Omental fat pad (tissue), 4 donors: ENCODE measurements at places on chromosomes 1 and 21.

- no peak for DNase-seq
These were observed 71.9 kb downstream of the CEP350 start for GRCh38 chr1:180026556-180026955.

DNA sequence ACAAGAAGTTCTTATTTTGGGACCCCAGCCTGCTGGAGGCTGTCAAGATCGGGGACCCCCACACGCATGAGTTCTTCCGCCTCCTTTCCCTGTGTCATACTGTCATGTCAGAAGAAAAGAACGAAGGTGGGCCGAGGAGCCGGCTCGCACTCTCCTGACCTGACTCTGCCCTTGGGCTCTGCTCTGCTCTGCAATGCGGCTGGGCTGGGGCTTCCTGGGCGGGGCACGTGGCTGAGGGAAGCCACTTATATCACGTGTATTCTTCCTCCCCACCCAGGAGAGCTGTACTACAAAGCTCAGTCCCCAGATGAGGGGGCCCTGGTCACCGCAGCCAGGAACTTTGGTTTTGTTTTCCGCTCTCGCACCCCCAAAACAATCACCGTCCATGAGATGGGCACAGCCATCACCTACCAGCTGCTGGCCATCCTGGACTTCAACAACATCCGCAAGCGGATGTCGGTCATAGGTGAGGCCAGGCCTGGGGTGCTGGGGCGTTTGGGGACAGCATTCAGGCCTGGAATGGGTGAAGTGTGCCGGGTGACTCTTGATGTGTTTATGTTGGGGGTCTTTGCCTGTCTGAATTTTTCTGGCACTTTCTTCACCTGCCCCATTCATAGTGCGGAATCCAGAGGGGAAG lies 17.6 kb downstream of the ATP8B2 start:
- no peak for DNase-seq

- no peak for DNase-seq
These were observed 23.3 kb upstream of the PTGFRN start for GRCh38 chr1:116886291-116886878.

- no peak for DNase-seq
These were observed 36.9 kb downstream of the MACO1 start for GRCh38 chr1:25467616-25468015.

DNA sequence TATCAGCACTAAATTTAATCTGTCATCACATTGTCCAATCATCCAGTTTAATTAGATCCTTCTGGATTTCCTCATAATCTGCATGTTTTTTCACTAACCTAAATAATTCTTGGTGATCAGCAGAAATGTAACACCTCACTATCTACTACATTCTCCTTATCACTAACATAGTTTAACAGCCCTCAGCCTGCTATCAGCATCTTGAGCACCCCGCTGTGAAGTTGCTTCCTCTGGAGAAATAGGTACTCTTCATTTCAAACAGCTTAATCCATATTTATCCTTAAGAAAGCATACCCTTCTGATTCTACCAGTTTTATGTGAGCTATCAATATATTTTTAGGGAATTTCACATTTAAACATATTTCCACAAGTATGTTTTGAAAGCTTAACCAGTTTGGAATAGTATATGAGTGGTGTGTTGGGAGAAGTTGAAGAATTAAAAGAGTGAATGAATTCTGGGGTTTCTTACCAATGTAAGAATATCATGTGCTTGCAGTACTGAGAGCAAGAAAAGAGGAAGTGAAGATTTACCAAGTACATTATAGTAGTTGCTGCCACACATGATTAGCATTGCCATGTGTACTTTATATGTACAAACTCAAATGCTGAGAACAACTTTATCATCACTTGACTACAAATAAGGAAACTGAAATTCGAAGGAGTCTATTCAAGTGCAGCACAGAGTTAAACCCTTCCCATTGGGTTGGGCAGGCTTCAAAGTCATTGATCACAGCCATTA lies 771.1 kb upstream of the ADGRL4 start:
- DNase-seq, result no peak
